ENCODE measurements at places on chromosomes 2 and 18. TPM values are rescaled to one million over a fixed set of nuclear protein-coding genes. Genes with fewer than 3 reads are reported as not detected.

Gene IL36G
- total RNA-seq, result not detected

- no peak for DNase-seq
Observed at GRCh38 chr2:108920-109809, 62.9 kb upstream of the FAM110C start.

Gene APOB
- total RNA-seq, result 5.9 TPM

Gene B4GALT6
- total RNA-seq, result 4.3 TPM

Gene ERFE
- total RNA-seq, result 2.5 TPM

DNA sequence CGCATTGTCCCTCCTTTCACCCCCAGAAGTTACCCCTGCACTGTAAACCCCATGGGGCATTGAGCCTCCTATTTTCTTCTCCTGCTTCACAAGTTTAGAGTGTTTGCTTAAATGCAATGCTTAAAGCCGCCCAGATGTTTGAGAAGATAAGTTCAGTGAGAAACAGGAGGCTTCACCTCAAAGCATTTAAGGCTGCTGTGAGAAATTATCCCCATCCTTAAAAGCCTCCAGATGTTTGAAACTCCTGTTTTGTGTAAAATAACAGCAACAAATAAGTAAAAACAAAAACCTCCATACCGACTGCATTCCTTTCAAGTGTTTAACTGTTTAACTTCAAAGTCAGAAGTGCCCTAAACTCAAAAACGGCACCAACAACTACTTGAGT, 81.8 kb downstream of the RTP5 start:
- DNase-seq, result no peak

Gene GIGYF2
- total RNA-seq, result 74.0 TPM

GRCh38 chr18:11512096-11513025, 97.0 kb upstream of the SLC35G4 start:
- no peak for DNase-seq
